ENCODE measurements at places on chromosomes 6 and 20.

GRCh38 chr6:66522864-66523263 is 815.8 kb upstream of the EYS start:
- no peak for DNase-seq

GRCh38 chr6:44762496-44762895 is 375.0 kb downstream of the CDC5L start:
- DNase-seq, result no peak

GRCh38 chr6:23013776-23014175 is 444.4 kb downstream of the HDGFL1 start:
- DNase-seq, result no peak

DNA sequence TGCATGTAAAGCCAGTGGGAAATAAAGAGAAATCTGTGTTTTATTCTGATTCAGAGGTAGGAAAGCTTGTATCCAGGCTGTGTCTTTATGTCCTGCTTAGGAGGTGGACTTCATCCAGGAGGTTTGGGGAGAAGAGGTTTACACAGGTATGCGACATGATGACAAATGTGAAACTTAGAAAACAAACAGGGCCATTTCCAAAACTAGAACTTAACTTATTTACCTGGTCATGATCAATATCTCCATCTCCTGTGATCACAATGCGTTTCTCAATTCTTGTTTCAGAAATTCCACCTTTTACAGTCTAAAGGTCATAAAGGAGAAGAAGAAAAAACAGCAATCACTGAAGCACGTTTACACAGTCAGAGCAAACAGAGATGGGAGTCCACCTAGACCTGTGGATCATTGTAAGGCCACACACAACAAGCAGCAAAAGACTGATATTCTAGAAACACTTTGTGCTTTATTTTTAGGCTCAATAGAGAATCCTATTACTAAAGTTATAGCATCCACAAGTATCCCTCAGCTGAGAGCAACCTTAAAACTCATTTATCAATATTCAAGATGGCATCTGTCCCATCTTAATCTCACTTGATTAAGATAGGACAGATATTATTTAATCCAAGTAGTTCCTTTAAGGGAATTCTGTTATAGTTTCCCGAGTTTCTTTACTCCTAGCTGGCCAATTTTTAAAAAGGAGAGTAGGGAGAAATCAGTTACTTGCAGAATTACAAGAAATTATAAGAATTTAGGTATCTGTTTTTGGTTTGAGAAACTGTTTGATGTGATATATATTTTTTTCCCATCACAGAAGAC is 36.4 kb downstream of the SMLR1 start:
- DNase-seq, result no peak

- no peak for DNase-seq
These were observed 69.7 kb downstream of the EPB41L2 start for GRCh38 chr6:130993292-130993765.

- no peak for DNase-seq
These were observed 802.3 kb downstream of the MAFB start for GRCh38 chr20:39886650-39887190.

DNA sequence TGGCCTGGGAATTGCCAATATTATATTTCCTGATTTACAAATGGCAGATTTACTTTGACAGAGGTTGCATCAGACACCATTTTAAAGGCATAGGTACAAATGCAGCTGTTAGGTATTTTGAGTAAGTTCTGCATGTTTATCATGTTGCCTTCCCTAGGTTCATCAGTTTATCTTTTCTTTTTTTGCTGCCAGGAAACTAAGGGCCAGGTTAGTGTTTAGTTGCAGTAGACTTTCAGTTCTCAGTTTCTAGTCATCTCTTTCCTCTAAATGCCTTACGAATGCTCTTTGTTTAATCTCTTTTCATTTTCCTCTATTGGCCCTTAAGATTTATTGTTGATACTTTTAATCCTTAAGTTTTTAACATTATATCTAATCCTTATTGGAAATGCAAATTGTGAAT is 129.9 kb downstream of the SMAP1 start:
- no peak for DNase-seq

DNA sequence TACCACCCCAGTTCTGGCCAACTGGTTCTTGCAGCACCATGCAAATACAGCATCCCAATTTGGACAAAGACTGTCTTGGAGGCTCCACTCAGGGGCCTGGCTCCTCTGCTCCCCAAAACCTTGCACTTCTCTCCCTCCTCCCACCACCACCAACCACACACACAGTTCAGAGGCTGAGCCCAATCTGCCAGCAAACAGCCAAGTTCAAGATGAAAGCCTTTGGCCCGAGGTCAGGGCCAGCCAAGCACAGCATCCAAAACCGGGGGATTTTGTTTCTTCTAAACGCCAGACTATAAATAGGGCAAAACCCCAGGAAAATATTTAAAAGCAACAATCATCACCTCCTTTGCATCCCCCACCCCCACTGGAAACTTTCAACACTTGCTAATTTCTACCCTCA is 5.7 kb downstream of the KCNK5 start:
- no peak for DNase-seq

- no peak for DNase-seq
These were observed 21.2 kb downstream of the C6orf132 start for GRCh38 chr6:42120895-42121865.

- no peak for DNase-seq
These were observed 5.5 kb downstream of the BFSP1 start for GRCh38 chr20:17525650-17526049.

GRCh38 chr6:56749632-56750151 is 107.0 kb upstream of the DST start:
- no peak for DNase-seq

GRCh38 chr6:5305968-5306626 is 44.8 kb downstream of the FARS2 start:
- DNase-seq, result no peak

GRCh38 chr20:3459881-3460307 is 10.9 kb upstream of the ATRN start:
- no peak for DNase-seq

DNA sequence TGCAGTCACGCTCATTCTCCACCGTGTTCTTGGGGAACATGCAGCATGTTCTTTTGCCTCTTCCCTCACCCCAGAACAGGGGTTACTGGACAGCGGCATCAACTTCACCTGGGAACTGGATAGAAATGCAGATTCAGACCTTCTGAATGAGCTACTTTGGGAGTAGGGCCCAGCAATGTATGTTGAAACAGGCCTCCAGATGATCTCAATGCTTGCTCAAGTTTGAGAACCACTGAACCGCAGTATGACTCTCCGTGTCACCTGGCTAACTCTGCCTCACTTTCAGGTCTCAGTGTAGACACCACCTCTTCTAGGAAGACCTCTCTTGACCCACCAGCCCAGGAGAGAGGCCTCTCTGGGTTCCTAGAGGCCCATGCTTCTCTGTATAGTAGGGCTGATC is 4.9 kb downstream of the TRIB3 start:
- no peak for DNase-seq

GRCh38 chr20:7980332-7981046 is 39.1 kb downstream of the TMX4 start:
- no peak for DNase-seq

- DNase-seq, result no peak
These were observed 60.3 kb downstream of the VTA1 start for GRCh38 chr6:142207265-142207877.

- DNase-seq, result no peak
These were observed 46.1 kb downstream of the POU3F2 start for GRCh38 chr6:98880486-98880885.

DNA sequence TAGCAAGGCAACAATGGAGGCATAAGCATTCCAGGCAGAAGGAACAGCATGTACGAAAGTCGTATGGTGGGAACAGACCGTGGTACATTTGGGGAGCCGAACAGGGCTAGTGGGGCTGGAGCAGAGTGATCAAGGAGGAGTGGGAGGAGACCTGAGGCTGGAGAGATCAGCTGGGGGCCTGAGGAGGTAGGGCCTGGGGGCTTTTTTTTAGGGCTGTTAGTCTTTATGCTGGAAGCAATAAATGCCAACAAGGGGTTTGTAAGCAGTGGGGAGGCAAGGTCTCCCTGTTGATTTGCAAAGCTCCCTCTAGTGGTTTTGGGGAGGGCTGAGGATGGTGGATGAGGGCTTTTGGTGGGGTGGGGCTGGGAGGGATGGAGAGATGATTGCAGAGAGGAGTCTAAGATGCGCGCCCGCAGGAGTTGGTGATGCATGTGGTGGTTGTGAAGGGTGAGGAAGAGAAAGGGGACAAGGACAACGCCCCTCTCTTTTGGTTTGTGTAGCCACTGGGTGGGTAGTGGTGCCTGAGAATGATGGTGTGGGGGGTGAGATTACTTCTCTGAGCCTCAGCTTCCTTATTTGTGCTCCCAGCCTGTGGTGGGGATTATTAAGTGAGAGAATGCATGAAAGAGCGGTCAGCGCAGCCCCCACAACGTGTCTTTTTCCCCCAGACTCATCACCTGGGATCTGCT is 74.1 kb upstream of the TOX2 start:
- no peak for DNase-seq

DNA sequence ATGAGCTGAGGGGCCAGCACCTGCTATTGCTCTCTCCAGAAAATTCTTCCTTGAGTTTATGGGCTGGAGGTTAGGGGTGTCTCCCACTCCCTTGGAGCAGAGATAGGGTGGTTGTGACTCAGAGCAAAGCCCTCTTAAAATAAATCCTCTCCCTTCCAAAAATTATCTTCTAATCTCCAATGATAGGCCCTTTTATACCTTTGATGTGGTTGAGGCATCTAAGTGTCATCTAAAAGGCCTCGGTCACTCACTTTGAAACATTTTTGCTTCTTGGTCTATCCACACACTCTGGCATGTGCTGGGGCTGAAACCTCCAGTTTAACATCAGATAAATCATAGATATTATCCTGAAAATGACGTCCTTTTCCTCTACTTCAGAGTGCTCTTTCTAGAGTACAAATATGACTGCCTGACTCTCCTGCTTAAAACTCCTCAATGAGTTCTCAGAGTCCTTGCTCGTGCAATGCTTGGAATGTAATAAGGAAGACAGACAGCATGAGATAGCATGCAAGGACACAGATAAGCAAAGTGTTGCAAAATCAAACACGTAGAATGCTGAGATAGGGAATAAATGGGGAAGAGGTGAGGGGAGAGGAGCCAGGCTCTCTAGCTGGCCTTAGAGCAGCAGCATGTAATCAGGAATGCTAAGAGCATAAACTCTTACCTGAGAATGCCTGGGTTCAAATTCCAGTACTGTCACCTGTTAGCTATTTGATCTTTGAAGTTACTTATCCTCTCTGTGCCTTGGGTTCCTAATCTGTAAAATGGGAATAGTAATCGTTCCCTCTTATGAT is 374.1 kb upstream of the CITED2 start:
- DNase-seq, result no peak

- DNase-seq, result no peak
These were observed 141.1 kb upstream of the CITED2 start for GRCh38 chr6:139515511-139515910.

- no peak for DNase-seq
These were observed 32.5 kb downstream of the MGME1 start for GRCh38 chr20:18001131-18001921.

GRCh38 chr6:15989397-15989796 is 139.5 kb upstream of the MYLIP start:
- DNase-seq, result no peak

- DNase-seq, result no peak
These were observed 41.9 kb downstream of the AGPAT4 start for GRCh38 chr6:161232010-161232409.

DNA sequence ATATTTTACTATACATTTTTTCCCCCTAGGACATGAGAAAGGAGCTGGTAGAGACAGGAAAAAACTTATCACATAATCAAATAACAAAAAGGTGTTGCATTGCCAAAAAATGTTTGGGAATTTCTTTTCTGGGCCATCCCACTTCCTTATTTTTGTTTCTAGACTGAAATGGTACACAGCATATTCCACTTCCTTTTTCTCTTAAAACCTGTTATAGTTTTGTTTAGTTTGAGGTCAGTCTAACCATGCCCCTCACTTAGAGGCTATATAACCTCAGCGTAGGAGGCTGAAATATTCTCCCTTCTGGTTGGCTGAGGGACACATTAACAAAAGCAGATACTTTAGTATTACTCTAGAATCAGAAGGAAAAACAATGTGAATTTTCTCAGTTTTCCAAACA is 323.9 kb downstream of the GJA1 start:
- DNase-seq, result no peak

DNA sequence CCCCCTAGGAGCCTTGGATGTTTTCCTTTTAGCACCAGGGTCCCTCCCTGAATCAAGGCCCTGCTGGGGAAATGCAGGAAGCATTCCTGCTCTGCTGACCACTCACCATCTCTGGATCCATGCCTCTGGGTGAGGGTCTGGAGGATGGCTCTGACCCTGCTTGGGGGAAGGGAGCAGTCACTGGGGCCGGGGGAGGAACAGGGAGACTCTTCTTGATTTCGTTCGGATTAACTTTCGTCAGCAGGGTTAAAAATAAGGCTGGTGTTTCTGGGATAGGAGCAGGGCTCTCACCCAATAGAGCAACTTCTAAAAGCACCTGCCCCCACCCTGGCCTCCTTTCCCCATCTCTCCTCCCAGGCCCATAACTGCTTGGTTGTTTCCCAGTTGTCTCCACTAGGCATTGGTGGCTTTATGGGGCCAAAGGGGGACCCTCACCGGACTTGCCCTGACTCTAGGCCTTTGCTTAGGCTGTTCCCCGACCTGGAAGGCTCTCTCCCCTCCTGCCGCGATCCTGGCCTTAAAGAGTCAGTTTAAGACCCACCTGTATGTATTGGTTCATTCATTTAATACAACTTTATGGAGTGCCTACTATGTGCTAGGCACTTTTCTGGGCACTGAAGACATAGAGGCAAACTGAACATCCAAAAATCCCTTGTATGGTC is 63.0 kb downstream of the JPH2 start:
- no peak for DNase-seq

- DNase-seq, result no peak
These were observed 93.2 kb downstream of the MMS22L start for GRCh38 chr6:97189767-97190166.

- no peak for DNase-seq
These were observed 97.6 kb downstream of the FAM50B start for GRCh38 chr6:3946778-3947177.

DNA sequence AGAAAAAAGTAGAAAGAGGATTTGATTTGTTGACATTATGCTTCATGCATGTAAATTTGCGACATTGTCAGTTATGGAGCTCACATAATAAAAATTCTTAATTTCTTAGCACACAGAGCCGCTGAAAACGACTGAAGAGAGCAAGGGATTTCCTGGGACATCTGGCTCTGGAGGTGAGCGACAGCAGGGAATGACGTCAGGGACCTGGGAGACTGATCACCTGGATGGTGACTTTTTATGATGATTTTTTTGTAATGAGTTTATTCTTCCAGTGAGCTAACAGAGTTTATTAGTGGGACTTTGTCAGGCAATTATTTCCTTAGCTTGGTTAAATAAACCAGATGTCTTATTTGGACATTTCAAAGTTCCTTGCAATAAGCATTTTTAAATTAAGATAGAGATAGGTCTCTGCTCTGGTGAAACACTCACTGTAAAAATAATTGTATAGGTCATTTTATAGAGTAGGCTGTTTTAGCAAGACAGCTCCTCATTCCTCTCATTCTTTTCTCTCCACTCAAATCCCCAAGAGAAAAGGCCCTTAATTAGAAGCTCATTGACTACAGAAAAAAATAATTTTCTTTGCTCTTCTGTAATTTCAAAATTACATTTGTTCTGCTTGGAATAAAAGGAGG is 19.4 kb downstream of the TMEM200A start:
- no peak for DNase-seq

DNA sequence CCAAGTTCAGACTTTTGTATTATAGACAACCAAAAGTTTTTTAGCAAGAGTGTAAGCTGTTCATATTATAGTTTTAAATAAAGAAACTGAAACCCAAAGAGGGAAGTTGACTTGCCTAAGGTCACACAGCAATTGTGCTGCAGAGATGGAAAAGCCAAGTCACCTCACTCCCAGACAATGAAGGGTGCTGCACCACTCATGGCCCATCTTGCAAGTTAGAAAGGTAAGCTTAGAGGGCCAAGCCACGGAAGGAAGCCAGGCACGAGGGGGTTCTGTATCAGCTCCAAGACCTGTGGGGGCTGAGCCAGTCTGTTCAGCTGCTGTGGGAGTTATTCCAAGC is 860 bp downstream of the DEFB124 start:
- DNase-seq, result no peak
